ENCODE measurements at places on chromosomes 12 and 14.

DNA sequence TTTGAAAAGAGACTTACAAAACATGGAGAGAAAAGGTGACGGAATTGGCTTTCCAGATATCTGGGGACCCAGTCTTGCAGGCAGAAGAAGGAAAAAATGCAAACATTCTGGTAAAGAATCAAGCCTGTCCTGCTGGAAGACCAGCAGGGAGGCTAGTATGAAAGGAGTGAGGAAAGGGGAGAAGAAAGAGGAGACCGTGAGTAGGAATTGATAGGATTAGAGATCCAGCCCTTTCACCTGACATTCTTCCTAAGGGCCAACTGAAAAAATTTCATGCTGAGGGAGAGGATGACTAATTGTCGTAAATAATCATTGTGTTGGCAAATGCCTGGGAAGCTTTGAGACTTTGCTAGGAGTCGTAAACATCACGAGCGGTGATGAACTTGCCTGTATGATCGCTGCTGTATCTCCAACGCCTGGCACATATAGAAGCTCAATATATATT lies 12.1 kb downstream of the BHLHE41 start:
- DNase-seq = no peak

DNA sequence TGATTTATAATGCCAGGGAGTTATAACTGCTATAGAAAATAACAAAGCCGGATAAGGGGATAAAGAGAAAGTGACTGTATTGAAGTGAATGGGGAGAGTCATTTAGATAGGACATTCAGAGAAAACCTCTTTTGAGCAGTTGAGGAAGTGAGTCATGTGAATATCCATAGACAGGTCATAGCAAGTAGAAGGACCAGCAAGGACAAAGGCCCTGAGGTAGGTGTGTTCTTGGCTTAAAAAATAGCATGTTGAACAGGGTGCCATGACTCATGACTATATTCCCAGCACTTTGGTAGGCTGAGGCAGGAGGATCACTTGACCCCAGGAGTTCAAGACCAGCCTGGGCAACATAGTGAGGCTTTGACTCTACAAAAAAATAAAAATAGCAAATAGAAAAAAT lies 51.5 kb upstream of the RAP1B start:
- no peak for DNase-seq

GRCh38 chr12:9971181-9971580 lies at the start of gene CLEC12A:
Gene CLEC12A, plus strand, starts transcription at chr12:9971409. Its CDS starts 188 bp downstream, at chr12:9971597.
- no peak for DNase-seq

- DNase-seq = peak; percentile 54
These were observed 231.4 kb downstream of the PCNX1 start for GRCh38 chr14:71138448-71139293.

DNA sequence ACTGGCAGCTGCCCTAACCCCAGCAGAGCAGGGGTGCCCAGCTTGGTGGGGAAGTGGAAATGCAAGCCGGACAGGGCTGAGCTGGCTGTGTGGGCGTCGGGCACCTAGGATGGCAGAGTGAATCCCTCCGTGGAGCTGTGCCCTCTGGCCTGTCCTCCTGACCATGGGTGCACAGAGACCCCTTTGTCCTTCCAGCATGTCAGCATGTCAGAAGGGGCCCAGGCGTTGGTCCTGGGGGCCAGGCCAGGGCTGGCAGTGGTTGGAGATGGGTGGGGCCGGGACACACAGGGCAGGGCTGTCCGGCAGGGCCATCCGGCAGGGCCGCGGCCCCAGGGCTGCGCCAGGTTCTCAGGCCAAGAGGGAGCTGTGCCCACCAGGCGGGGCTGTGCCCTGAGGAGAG lies 8.8 kb upstream of the TEX22 start:
- DNase-seq = no peak

- DNase-seq = no peak
These were observed 87.6 kb downstream of the PPP2R5C start for GRCh38 chr14:101849125-101849524.

DNA sequence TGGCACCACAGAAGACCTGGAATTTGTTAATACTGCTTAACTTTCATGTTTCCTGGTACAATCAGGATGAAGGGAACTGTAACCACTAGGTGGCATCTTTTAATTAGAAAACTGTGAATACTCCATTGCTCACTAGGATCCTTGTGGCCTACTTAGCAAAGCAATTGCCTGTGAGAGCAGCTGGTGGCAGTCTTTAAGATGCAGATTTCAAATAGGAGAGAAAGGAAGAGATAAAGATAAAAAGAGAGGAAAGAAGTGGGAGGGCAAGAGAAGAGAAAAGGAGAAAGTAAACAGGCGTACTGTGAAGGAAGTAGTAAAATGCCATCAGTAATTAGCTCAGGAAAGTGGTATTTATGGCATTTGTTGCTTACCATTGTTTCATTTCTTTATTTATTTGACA lies 114.5 kb downstream of the RAD51B start:
- DNase-seq = no peak

DNA sequence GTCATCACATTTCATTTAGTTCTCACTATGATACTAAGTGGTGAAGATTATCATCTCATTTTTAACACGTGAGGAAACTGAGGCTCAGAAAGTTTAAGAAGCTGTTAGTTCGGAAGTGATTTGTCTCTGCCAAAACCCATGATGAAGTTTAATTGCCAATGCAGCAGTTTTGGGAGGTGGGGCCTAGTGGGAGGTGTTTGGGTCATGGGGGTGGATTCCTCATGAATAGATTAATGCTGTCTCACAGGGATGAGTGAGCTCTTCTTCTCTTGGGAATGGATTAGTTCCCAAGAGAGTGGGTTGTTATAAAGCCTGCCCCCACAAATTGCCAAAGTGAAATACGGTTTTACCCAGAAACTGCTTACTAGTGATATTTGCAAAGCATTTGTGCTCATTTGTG lies 91.5 kb upstream of the IGF1 start:
- no peak for DNase-seq

- no peak for DNase-seq
These were observed 83.4 kb downstream of the PPP2R5E start for GRCh38 chr14:63459738-63460137.

GRCh38 chr14:91509878-91510170 lies 286 bp downstream of the PPP4R3A start:
- no peak for DNase-seq

- no peak for DNase-seq
These were observed 452.2 kb upstream of the RPL10L start for GRCh38 chr14:47103771-47104170.

DNA sequence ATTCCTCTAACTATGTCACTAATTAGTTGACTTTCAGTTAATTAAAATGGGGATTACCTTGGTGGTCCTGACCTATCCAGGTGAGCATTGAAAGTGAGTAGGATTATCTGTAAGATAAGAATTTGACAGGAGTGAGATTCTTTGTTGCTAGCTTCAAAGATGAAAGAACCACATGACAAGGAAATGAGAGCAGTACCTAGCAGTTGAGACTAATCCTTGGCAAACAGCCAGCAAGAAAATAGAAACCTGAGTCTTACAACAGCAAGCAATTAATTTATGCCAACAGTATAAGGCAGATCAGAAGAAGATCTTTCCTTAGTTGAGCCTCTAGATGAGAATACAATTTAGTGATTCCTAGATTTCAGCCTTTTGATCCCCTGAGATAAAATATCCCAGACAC lies 1058.4 kb downstream of the LRFN5 start:
- DNase-seq = no peak

DNA sequence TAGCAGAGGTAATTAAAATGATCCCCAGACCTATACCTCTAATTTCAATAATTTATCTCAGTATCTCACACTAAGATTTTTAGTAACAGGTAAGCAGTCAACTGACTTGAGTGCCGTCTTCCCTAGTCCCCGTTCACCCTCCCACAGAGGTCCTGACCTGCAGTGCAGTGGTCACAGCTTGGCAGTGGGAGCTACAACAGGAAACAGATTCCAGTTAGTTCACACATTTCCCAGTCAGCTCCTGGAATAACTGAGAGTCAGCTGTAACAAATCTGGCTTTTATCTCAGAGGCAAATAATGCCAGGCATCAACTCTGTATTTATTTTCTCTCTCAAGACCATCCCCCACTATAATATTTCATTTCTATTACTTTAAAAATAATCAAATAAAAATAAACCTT lies 308.2 kb downstream of the ATP23 start:
- DNase-seq = no peak

DNA sequence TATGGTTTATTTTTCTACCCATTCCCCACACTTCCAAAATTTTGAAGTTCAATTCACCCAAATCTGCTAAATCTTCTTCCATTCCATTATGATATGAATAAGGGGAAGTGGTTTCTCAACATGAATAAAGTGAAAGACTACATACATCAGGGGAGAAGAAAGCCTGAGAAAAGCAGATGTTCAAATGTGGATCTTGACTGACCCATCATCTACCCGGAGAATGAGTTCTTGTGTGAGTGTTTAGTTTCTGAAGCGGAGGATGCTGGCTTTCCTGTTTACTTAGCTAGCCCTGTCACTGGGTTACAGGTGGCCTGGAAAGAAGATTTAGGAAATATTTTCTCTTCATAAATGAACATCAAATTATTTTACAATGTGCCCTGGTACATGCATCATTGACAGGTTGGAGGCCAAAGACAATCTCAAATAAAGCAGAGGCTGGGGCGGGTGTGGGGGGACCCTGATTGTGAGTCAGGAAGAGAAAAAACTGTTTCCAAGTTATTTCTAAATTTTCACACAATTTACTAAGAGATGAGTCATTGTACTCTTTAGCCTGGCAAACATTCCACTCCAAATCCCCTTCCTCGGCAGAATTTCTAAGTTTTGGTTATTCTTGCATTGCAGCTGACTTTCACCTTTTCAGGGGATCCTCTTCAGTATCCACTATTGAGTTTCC lies 135.6 kb downstream of the SLC25A21 start:
- no peak for DNase-seq

GRCh38 chr14:93033983-93034670 lies 81.6 kb downstream of the ITPK1 start:
- no peak for DNase-seq

DNA sequence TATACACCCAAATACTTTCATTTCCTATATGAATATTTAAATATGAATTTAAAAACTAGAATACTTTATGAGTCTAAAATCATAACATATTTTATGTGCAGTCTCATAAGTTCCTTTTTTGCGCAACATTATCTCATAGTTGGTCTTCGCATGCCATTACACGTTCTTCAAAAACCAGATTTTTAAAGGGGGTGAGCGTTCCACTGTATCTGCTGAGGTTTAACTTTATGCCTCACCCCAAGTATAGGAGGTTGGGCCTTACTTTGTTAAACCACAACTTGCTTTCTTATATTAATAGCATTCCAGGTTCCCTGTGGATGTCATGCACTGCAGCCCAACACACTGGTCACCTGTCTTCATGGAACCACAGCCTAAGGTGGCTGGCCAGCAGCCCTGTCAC lies 118.6 kb downstream of the APAF1 start:
- DNase-seq = no peak

DNA sequence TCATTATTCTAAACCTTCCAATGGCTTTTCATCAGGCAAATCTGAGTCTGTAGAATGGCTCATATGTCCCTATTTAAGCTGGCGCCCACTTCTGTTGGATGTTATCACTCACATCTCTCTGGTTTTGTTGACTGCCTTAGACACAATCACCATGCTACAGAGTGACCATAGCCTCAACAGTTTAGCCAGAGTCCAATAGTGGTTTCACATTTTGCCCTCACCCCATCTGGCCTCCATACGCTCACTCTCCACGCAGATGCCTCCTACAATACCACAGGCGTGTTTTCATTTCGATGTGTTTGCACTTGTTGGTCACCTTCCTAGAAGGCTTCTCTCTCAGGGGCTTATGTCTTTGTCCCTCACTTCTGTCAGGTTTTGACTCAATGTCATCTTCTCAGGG lies 3.4 kb downstream of the KLRB1 start:
- no peak for DNase-seq

DNA sequence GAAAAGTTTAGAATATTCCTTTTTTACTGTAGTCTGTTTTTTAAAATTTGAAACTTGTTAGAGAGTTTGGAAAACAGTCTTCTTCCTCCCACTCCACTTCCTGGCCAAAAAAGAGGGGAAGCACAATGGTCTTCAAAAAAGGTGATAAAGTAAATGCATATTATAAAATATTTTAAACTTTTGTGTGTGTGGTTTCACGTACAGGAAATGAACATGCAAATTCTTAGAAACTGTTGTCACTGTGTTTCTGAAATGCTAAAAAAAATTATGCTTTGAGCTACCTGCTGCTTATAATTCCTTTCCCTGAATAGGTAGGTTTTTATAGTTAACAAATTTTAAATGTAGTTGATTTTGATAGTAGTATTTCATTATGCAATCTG lies 2.9 kb downstream of the FGFR1OP2 start:
- DNase-seq = no peak

DNA sequence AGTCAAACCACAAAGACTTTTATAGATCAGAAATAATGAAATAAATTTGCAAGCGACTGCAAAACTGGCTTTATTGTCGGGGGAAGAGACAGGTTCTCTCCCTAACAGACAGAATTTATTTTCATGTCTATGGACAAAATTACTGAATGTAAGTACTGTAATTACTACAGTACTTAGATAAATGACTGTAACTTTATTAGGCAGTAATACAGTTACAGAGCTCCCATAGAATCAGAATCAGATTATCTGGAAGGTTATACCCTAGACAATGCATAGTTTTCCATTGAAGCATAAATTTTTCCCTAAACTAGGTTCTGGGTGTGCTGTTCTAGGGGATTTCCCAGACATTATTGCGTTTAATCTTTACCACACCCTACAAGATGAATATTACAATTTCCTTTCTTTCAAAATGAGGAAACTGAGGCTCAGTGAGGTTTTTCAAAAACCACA lies 114.2 kb downstream of the C12orf75 start:
- no peak for DNase-seq

DNA sequence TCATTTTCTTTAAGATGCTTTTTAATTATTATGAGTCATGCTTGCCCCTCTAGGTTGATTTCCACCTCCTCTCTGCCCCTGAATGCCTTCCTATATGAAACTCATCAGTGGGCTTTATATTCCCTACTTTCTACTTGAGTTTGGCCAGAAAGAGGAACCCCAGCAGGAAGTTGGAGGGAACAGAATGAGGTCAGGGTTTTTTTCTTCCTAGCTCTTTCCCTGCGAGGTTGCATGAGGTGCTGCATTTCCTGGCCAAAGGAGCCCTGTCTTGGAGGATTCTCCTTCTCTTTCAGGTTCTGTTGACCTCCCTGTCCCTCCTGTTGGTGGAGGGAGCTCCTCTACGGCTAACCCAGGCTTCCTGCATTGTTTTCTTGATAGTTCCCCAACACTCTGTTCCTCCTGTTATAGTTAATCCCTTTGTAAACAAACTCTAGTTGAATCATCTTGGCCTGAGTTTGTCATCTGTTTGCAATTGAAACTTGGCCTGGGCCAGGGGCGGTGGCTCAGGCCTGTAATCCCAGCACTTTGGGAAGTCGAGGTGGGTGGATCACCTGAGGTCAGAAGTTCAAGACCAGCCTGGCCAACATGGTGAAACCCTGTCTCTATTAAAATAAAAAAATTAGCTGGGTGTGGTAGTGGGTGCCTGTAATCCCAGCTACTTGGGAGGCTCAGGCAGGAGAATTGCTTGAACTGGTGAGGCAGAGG lies 15.3 kb upstream of the SPIC start:
- peak; percentile 56 for DNase-seq

DNA sequence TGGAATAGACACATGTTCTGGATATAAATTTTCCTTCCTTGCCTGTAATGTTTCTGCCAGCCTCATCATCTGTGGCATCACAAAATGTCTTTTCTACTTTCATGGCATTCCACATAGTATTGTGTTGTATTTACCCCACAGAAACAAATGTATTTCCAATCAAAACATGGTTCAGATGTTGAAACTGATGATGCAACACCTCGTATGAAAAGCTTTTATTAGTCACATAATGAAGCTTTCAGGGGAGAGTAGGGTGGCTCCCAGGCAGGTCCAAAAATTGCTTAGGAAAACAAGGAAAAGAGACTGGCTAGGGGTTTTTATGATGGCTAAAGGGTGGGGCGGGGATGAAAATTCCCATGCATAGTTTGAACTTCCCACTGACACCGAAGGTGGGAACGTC lies 29.1 kb upstream of the ZNF641 start:
- no peak for DNase-seq
